ENCODE measurements at places on chromosomes 11 and 22. TPM values are rescaled to one million over a fixed set of nuclear protein-coding genes. Genes with fewer than 3 reads are reported as not detected.

DGCR6 gene
- 11.7 TPM for total RNA-seq

GLYAT gene
- not detected for total RNA-seq

- no peak overlapping the region for H3K27ac ChIP-seq
- no peaks in the 10 kb centered on the region for H3K27me3 ChIP-seq
- DNase-seq: no peak
Observed at GRCh38 chr11:127143251-127143650, 142.7 kb upstream of the KIRREL3 start.

ILK gene
- total RNA-seq: 168 TPM

GRCh38 chr11:133903875-133904817, 52.6 kb downstream of the IGSF9B start:
- peaks cover 12% of the 10 kb centered on the region for H3K27me3 ChIP-seq
- no peak overlapping the region for H3K4me3 ChIP-seq
- peak; percentile 3 for DNase-seq
- H3K36me3 ChIP-seq: peaks cover 14% of the 10 kb centered on the region

PKDREJ gene
- not detected for total RNA-seq

FRMD8 gene
- total RNA-seq: 11.1 TPM

DNA sequence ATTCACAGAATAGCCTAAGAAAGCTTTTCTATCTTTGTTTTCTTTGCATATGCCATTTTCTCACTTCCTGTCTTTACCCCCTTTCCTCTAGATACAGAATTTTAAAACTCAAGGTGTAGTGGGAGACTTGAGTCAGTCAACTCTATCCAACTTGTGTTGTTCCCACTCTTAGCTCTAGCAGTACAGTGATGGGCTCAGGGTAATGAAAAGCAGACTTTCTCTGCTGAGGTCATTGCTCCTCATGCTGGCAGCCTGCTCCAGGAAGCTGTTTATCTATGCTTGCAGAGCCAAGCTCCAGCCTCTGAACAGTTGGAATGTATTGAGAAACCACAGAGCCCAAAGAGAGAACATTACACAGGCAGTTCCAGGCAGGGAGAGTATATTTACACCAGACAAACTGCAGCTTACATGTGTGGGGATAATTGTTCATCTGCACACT, 68.1 kb downstream of the CSTPP1 start:
- no peak overlapping the region for H3K4me3 ChIP-seq
- no peak overlapping the region for H3K27ac ChIP-seq
- H3K36me3 ChIP-seq: no peaks in the 10 kb centered on the region
- DNase-seq: no peak
- no peaks in the 10 kb centered on the region for H3K27me3 ChIP-seq
- peaks cover 5% of the 10 kb centered on the region for H3K4me1 ChIP-seq

- no peaks in the 10 kb centered on the region for H3K36me3 ChIP-seq
- no peak overlapping the region for H3K4me3 ChIP-seq
- no peaks in the 10 kb centered on the region for H3K4me1 ChIP-seq
- DNase-seq: no peak
Observed at GRCh38 chr11:120715239-120715638, 203.7 kb downstream of the GRIK4 start.

GRCh38 chr11:19852288-19852687, 139.7 kb downstream of the NAV2 start:
- peaks cover 11% of the 10 kb centered on the region for H3K27me3 ChIP-seq
- peaks cover 36% of the 10 kb centered on the region for H3K4me1 ChIP-seq
- H3K27ac ChIP-seq: no peak overlapping the region
- DNase-seq: no peak
- peaks cover 4% of the 10 kb centered on the region for H3K36me3 ChIP-seq
- no peak overlapping the region for H3K4me3 ChIP-seq

OR10A2 gene
- total RNA-seq: not detected

- H3K36me3 ChIP-seq: peaks cover 6% of the 10 kb centered on the region
- H3K4me1 ChIP-seq: no peaks in the 10 kb centered on the region
- H3K4me3 ChIP-seq: no peak overlapping the region
- DNase-seq: no peak
Observed at GRCh38 chr11:35247863-35248262, 108.9 kb downstream of the CD44 start.

ATL3 gene
- total RNA-seq: 9.4 TPM

PKNOX2 gene
- 8.7 TPM for total RNA-seq

DNA sequence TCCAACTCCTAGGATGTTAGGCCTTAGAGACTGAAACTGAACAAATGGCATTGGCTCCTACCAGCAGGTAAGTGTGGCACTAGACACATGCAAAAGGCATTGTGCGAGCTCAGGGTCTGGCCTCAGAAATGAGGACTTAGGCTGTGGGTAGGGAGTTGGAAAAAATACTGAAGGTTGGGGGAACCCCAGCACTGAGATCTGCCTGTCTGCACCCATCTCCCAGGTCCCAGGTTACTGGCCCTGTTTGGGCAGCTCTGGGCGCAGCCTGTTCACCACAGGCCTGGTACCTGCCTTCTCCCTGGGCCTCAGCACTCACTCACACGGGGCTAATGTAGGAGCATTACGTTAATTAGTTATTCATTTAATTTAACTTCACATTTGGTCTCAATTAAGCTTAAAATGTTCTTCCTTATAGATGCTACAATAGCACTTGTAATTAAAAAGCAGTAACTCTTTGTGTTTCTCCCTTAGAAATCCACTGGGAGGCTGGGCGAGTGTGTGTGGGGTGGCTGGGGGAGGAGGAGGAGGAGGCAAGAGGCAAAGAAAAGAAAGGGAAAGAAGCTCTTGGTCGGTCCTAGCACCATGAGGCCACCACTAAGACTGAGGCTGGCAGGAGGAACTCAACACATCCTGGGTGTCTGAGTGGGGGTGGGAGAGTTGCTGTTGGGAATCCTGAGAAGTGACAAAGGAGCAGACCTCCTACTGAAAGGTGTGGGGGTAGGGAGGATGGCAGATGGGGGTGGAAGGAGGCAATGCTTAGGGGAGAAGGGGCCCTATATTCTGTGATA, 19.4 kb downstream of the TMEM218 start:
- H3K27me3 ChIP-seq: no peaks in the 10 kb centered on the region
- H3K36me3 ChIP-seq: no peaks in the 10 kb centered on the region
- H3K4me1 ChIP-seq: peaks cover 7% of the 10 kb centered on the region
- DNase-seq: no peak
- H3K27ac ChIP-seq: no peak overlapping the region

HTR3B gene
- total RNA-seq: not detected

DNA sequence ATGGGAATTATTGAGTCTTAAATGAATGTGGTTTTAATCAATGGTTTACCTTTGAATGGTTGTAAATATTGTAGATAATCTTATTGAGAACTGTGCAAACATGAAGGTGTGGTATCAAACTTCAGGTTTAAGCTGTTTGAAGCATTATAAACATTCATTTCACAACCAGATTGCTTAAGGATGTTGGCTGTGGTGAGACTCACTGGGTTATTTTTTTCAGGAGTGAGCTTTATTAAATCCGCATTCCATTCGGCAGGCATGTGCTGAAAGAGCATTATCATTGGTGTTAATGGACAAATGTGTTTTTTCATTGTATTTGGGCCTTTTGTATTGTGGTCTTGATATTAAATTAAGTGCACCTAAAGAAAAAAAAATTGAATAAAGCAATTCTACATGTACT, 9.7 kb downstream of the MMP3 start:
- H3K27me3 ChIP-seq: no peaks in the 10 kb centered on the region
- H3K27ac ChIP-seq: no peak overlapping the region

- H3K36me3 ChIP-seq: no peaks in the 10 kb centered on the region
- peaks cover 5% of the 10 kb centered on the region for H3K27me3 ChIP-seq
- no peak for DNase-seq
- no peak overlapping the region for H3K27ac ChIP-seq
- H3K4me1 ChIP-seq: no peaks in the 10 kb centered on the region
Observed at GRCh38 chr22:20763630-20764470, 10.1 kb upstream of the SERPIND1 start.

GRCh38 chr11:67641338-67642172, 2.0 kb upstream of the TBX10 start:
- peaks cover 6% of the 10 kb centered on the region for H3K27me3 ChIP-seq
- H3K36me3 ChIP-seq: no peaks in the 10 kb centered on the region
- no peak for DNase-seq
- H3K27ac ChIP-seq: no peak overlapping the region
- H3K4me3 ChIP-seq: no peak overlapping the region

DLG2 gene
- 2.9 TPM for total RNA-seq

DNA sequence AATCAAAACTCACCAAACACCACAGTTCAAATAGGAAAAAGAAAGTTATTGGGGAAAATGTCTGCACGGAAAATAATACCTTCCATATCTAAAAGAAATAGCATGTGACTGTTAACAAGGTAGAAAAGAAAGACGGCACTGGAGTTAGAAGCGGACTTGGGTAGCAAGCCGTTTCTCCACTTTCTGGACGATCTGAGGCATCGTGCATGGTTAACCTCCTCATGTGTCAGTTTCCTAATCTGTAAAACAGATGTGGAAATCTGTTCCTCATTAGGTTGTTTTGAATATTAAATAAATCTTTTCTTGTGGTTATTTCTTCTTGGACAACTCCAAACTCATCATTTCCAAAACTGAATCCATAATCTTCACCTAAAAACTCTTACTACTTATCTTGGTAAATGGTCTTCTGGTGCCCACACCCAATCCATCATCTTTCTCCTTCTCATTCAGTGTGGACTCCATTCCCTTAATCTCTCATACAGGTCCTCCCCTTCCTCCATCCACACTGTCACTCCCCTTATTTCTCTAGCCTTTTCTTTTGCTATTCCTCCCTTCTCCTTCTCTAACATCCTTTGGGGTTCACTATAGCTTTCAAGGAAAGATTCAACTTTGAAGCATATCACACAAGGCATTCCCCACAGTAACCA, 53.5 kb downstream of the VSIG10L2 start:
- H3K27me3 ChIP-seq: no peaks in the 10 kb centered on the region
- H3K36me3 ChIP-seq: peaks cover 11% of the 10 kb centered on the region
- H3K27ac ChIP-seq: peak overlapping the region; percentile 13
- no peak overlapping the region for H3K4me3 ChIP-seq
- no peak for DNase-seq
- no peaks in the 10 kb centered on the region for H3K4me1 ChIP-seq

PRDM10 gene
- 19.8 TPM for total RNA-seq

DNA sequence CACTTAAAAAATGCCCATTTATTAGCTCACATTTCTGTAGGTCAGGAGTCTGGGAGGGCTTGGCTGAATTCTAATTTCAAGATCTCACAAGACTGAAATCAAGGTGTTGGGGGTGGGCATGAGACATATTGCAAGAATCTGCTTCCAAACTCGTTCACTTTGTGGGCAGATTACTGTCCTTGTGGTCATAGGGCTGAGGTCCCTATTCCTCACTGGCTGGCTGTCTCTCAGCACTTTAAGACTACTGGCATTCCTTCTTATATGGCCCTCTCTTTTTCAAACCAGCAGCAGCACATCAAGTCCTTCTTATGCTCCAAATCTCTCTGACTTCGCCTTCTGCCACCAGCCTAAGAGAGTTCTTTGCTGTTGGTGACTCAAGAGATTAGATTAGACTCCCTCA, 27.8 kb upstream of the MYOD1 start:
- no peak for DNase-seq
- H3K4me1 ChIP-seq: no peaks in the 10 kb centered on the region
- H3K27ac ChIP-seq: no peak overlapping the region
- H3K27me3 ChIP-seq: peaks cover 13% of the 10 kb centered on the region
- no peak overlapping the region for H3K4me3 ChIP-seq

DNA sequence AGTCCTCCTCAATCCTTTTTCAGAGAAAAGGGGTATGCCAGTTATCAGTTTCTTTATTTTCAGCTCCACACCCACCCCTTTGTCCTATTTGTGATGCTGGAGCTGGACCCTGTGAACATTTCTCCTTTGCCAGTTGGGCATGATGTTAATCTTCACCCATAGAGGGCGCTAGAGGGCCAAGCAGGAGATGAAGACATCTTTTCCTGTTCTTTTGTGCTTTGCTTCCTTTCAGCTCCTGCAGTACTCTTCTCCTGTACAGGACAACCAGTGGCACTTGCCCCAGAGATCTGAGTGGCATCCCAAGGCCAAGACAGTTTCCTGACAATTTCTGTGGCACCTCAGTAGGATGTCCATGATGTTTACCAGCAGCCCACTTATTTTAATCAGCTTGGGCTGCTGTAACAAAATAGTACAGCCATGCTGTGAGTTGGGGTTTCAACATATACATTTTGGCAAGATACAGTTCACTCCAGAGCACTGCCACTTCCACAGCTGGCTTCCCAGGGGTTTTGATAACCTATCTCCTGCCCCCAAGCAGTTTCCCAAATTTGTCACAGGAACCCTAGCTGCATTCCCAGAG, 4.6 kb downstream of the SAA2 start:
- H3K36me3 ChIP-seq: no peaks in the 10 kb centered on the region
- peak; percentile 52 for DNase-seq
- no peaks in the 10 kb centered on the region for H3K4me1 ChIP-seq
- H3K27me3 ChIP-seq: peaks cover 3% of the 10 kb centered on the region
- no peak overlapping the region for H3K4me3 ChIP-seq
- no peak overlapping the region for H3K27ac ChIP-seq

DNA sequence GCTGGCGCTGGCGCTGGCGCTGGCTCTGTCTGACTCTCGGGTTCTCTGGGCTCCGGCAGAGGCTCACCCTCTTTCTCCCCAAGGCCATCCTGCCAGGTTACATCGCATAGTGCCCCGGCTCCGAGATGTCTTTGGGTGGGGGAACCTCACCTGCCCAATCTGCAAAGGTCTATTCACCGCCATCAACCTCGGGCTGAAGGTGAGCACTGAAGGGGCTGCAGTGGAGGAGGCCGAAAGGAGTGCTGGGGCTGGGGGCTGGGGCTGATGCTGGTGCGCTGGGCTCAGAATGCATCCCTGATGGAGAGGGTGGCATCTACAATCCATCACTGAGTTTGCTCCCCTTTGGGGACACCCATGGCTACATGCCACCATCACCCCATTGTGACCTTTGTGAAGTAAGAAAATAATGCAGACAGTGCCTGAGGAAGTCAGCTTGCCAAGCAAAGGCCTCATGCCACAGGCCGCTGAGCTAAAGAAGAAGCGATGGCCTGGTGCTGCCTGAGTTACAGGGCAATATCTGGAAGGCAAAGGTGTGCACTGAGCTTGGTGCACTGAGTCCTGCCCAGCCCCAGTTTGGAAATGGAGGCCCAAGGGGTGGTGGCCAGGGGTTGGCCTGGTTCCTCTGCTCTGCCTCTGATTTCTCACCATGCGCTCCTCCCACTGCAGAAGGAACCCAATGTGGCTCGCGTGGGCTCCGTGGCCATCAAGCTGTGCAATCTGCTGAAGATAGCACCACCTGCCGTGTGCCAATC, 620 bp downstream of the SMPD1 start:
- no peak for DNase-seq
- peak overlapping the region; percentile 79 for H3K27ac ChIP-seq
- H3K4me1 ChIP-seq: peaks cover 5% of the 10 kb centered on the region
- H3K4me3 ChIP-seq: peak overlapping the region; percentile 90
